ENCODE measurements at places on chromosomes 4 and X.
A peak's percentile ranks its signal among the peaks of the same experiment; 100 is the strongest.

DNA sequence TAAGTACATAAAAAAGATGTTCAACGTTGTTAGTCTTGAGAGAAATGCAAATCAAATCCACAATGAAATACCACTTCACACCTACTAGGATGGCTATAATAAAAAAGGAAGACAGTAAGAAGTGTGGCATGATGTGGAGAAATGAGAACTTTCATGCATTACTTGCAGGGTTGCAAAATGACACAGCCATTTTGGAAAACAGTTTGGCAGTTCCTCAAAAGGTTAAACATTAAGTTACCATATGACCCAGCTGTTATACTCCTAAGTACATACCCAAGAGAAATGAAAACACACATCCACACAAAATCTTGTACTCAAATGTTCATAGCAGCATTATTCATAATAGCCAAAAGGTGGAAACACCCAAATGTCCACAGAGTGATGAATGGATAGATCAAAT is 25.8 kb upstream of the LIMCH1 start:
- no peak for DNase-seq

DNA sequence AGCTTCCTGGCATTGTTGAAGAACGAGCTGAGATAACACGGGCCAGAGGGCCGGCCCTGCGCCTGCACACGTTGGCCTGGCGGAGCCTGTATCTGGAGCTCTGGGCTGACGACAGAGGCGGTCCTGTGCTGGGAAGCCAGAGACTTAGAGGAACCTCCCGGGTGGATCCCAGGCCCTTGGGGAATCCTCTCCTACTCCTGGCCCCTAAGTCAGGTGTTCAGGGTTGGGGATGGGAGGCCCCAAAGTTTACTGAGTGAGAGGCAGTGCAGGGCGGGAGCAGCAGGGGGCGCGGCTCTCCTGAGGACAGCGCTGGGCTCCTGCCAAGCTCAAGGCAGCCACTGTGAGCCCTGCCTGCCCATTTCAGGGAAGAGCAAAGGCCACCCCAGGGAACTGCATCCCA is 2.5 kb upstream of the HTRA3 start:
- DNase-seq, result peak; percentile 62

DNA sequence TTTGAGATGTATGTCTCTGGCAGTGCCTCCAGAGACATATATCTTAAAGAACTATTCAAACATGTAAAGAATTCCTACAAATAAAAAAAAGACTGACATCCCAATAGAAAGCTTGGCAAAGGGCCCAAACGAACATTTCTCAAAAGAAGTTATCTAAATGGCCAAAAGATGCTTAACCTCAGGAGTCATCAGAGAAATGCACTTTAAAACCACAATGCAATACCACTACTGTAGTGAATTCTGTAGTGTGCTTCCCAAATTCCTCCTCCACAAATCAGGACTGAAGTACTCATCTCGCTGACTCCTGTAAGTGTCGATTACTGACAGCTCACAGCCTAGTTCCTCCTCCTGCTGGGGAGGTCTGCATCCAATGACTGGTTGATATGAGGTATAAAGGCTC is 129.0 kb upstream of the MAMLD1 start:
- peak; percentile 18 for DNase-seq

DNA sequence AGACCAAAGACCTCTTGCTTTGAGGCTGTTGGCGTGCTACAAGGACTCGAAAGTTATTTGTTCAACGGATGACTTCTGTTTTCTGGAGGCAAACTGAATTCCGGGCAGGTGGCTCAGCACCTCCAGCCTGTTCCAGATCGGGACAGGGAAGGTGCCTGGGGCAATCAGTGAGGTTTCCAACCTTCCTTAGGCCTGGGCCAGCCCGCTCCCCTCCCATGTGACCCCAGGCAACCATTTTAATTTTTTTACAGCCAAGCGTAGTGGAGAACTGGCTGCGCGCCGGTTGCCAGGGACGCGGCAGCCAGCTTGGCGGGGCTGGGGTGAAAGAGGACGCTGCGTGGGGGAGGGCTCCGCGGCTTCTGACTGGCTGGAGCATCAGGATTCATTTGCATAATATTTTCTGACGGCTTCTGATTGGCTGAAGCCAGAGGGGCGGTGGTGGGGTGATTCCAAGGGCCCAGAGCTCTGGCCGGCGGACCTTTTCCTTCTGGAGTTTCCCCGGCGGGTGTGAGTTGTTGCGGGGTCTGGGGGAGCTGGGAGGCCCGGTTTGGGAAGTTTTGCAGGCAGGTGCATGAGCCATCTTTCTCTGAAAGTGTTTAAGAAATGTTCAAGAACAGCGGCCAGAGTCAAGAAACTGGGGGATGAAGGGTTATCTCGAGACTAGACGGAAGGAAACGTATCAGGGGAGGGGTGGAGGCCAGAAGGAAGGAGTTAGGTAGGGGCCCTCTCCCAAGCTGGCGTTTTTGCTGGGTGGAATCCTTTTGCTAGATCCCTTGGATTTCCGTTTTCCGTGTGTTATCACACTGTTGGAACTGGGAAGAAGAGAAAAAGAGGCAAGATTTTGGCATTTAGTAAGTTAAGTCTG is at the start of gene MID1IP1:
MID1IP1 (plus strand) TSS at position 479 of the 865 bp plus-strand sequence. CDS start 3,488 bp downstream, outside the sequence.
- DNase-seq, result peak; percentile 90

DNA sequence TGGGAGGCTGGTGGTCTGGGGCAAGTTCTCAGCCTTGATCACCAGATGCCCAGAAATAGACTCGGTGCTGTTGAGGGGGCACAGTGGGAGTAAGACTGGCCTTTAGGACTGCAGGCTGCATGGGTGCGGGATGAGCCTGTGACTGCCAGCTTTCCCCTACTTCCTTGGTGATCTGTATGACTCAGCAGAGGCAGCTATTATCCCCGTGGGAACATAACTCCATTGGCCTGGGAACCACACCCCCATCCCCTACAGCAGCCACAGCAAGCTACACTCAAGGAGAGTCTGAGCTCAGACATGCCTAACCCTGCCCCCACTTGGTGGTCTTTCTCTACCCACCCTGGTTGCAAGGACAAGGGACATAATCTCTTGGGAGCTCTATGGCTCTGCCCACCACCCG is 20.6 kb downstream of the CLIC2 start:
- peak; percentile 3 for DNase-seq

DNA sequence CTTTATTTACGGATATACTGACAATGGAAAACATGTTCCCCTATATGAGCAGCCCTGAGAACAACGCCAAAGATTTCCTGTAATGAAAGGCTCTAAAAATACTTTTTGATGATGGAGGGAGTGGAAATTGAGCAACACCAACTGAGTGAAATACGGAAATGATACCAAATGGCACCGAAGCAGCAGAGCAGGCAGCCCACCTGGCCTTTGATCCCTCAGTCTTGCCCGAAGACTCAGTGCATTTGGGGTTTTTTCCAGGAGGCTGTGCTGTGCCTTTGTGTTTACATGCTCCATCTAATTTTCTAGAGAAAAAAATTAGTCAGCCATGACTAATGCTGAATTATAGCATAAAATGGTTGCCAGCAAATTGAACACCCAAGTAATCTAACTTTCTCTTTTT is 169.9 kb upstream of the RBPJ start:
- DNase-seq, result peak; percentile 79

- no peak for DNase-seq
Measured at GRCh38 chr4:94112644-94113043, 95.0 kb upstream of the SMARCAD1 start.

- DNase-seq, result no peak
Measured at GRCh38 chr4:127629371-127629770, 3.4 kb upstream of the INTU start.

- DNase-seq, result peak; percentile 50
Measured at GRCh38 chr4:107213410-107213809, 177.3 kb upstream of the DKK2 start.

DNA sequence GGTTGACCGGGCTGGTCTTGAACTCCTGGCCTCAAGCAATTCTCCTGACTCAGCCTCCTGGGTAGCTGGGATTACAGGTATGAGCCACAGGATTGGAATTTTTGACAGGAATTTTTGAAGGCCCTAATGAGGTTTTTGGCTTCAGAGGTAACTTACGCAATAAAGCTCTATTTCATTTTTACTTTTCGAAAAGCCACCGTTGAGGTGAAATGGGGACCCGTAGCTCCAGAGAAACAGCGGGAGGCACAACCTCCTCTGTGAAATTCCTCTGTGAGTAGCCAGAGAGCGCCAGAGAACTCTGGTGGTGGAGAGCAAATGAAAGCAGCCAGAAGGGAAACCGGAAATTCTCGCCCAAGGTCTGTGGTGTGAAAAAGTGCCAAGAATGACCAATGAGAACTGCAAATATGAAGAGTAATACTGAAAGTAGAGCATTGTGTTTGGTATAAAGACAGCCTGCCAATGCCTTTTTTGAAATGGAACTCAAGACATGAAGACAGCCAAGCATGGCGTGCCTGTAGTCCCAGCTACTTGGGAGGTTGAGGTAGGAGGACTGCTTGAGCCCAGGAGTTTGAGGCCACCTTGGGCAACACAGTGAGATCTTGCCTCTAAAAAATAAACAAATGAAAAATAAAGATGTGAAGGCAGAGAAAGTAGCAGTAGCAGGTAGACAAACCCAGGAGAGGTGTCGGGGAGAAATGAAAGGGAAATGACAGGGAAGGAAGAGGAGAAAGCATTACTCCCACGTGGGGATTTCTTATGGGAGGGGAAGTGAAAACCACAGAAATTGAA is 33.0 kb upstream of the TMEM131L start:
- peak; percentile 87 for DNase-seq

DNA sequence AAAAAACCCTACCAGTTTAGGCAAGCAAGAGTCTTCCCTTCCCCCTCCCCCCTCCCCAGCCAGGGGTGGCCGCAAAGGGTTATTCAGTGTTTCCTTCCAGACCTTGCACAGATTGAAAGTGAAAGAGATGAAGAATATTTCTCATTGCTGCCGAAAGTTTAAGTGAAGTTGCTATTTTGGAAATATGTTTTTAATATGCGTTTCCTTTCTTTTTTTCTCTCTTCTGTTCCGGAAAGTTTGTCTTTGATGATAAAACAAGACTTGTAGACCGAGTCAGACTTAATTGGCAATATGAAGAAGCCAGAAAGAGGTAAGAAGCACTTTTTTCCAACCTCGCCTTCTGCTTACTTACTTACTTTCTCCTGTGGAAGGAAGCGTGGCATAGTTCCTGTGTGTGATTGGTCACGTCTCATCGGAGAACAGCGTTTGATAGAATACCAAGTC is 58.5 kb upstream of the CLCN4 start:
- peak; percentile 8 for DNase-seq

GRCh38 chr4:86122404-86122803 is 237.4 kb downstream of the MAPK10 start:
- no peak for DNase-seq

- DNase-seq, result no peak
Measured at GRCh38 chrX:14670819-14671218, 141.5 kb downstream of the GLRA2 start.

- DNase-seq, result no peak
Measured at GRCh38 chrX:31232506-31232905, 160.7 kb upstream of the FTHL17 start.

GRCh38 chrX:29535212-29536162 is 679.9 kb upstream of the MAGEB2 start:
- peak; percentile 19 for DNase-seq

- DNase-seq, result peak; percentile 22
Measured at GRCh38 chr4:150160473-150160872, 82.2 kb downstream of the DCLK2 start.

DNA sequence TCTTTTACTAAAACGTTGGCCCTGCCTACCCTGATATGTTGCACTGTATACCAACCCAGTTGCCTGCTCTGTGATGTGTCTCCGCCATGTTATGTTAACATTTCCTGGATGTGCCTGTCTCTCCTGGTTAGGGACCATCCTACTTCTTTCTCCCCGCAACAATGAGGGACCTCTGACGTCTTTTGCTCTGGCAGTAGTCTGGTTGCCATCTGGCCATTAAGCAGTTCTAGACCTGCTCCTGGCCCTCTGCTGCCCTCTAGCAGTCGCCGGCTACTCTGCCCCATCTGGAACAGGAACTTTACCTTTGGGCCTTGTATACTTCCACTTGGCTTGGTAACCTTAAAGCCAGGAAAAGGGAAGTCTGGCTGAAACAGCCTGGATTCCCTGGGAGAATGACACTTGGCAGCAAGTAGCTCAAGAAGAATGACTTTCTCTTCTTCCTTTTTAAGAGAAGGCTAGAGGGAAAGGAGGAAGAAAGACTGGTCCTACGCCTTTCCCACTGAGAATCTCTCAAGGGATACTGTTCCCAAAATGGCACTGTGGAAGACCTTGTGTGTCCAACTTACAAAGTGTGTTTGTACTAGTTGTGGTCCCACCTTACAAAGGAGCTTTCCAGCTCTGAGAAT is 63.5 kb downstream of the GPC3 start:
- peak; percentile 41 for DNase-seq

- DNase-seq, result peak; percentile 69
Measured at GRCh38 chr4:78768452-78769180, 7.5 kb upstream of the BMP2K start.

DNA sequence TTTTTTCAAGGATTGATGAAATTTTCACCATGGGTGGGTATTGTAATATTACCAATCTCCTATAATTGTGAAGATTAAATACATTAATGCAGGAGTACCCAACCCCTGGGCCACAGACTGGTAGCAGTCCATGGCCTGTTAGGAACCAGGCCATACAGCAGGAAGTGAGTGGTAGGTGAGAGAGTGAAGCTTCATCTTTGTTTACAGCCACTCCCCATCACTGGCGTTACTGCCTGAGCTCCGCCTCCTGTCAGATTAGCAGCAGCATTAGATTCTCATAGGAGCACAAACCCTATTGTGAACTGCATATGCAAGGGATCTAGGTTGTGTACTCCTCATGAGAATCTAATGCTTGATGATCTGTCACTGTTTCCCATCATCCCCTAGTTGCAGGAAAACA is 15.1 kb downstream of the RAPGEF2 start:
- no peak for DNase-seq

GRCh38 chr4:185638093-185638492 is 102.8 kb upstream of the PDLIM3 start:
- no peak for DNase-seq

DNA sequence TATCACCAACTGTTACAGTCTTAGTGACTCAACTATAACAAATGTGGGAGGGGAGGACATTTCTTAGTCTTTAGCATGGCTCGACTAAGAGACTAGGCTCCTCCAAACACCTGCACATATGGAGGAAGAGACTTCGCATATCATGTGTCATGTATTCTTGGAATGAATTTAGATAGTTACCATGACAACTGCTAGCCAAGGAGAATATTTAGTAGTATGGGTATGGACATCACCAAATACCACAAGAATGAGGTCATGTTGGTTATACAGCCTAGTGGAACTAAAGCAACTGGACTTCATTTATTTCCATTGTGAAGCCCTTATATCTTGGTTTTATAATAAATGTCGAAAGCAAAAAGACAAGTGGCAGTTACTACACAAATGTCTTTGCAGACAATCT is 512.3 kb downstream of the CFAP47 start:
- peak; percentile 31 for DNase-seq

DNA sequence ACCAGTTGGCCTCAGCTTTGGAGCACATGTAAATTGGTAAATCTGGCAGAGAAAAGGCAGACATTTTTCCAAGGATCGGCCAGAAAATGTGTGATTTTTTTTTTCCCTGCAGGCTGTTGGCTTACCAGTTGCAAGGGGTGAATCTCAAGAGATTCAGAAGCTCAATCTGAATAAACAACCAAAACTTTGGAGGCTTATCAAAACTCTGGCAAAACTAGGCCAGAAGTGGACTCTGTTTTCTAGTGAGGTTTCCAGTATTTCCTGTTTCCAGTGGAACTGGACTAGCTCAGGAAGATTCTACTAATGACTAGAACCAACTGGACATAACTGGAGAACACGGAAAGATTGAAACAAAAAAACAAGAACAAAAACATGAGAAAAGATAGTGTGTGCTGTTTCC is 191.3 kb downstream of the SMIM20 start:
- DNase-seq, result peak; percentile 58

- no peak for DNase-seq
Measured at GRCh38 chr4:178993306-178993705, 1551.1 kb upstream of the AGA start.

Measured in fibroblast of mammary gland (primary cell).